ENCODE measurements at places on chromosomes 2 and 18. TPM values are rescaled to one million over a fixed set of nuclear protein-coding genes. Genes with fewer than 3 reads are reported as not detected.

DNA sequence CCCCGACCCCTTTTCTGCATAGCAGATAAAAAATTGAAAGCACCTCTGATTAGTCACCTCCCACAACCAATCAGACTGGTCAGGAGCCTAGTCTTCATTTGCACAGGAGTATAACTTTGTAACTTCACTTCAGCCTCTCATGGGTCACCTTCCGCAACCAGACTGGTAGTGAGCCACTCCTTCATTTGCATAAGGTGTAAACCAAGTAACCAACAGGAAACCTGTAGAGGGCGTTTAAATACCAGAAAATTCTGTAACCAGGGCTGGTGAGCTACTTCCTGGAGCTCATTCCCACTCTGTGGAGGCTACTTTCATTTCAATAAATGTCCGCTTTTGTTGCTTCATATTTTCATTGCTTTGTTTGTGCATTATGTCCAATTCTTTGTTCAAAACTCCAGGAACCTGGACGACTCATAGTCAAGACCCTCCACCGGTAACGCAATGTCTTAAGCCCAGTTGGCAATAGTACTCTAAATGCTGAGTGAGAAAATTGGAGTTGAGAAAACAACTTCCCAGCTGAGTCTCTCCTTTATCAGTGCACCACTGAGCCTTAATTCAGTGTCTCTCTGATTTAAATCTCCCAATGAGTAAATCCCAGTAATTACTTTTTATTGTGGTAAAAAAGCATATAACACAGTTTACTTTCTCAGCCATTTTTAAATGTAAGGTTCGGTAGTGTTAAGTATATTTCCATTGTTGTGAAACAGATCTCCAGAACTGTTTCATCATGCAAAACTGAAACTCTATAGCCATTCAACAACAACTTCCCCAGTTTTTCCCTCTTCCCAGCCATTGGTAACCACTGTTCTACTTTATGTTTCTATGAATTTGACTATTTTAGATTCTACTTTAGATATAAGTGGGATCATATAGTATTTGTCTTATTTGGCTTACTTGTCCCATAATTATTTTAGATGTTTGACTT is 392.7 kb upstream of the SLC8A1 start:
- ATAC-seq, result no peak

GRCh38 chr2:119440873-119441272 is 9.2 kb downstream of the TMEM37 start:
- no peak for ATAC-seq

GRCh38 chr18:52343731-52344340 is 3.8 kb downstream of the DCC start:
- no peak for ATAC-seq

GRCh38 chr2:219116776-219117646 is 43.6 kb downstream of the NHEJ1 start:
- ATAC-seq, result no peak

DNA sequence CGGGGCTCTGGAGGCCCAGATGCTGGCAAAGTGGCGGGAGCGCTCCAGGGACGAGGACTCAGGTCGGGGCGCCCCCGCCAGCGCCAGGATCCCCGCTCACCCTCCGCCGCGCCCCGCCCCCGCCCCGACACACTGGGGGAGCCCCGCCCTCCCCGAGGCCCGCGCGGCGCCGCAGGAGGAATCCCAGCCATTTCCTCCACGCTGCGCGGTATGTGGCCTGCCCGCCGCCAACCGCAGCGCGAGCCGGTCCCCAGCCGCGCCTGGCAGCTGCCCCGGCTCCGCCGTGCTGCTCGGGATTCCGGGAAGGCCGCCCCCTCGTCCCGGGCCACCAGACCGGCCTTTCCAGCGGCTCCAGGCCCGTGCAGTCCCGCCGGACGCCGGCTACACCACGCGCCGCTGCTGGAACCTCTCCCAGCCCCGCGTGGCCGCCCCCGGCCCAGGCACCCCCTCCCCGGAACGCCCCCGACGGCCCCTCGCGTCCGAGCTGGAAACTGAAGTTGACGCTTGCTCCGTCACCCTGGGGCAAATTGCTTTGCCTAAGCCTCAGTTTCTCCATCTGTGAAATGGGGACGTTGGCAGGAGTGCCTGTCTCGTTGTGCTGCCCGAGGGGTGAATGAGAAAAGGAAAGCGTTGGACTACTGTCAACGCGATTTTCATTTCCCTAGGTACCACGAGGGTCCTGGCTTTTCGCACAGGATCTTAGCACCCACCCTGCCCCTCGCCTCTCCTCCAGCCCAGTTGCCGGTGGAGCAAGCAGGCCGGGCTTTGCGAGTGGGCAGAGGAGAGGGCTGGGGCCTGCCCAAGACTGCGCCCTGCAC is 53.6 kb downstream of the PKDCC start:
- ATAC-seq, result peak; percentile 68

- no peak for ATAC-seq
These were observed 538.7 kb downstream of the TRIB2 start for GRCh38 chr2:13255485-13255884.

The C1GALT1C1L gene
- 0.16 TPM for total RNA-seq
